ENCODE measurements at places on chromosomes 2 and 18.

GRCh38 chr2:46315103-46315890, 18.1 kb downstream of the EPAS1 start:
- no peak for DNase-seq

DNA sequence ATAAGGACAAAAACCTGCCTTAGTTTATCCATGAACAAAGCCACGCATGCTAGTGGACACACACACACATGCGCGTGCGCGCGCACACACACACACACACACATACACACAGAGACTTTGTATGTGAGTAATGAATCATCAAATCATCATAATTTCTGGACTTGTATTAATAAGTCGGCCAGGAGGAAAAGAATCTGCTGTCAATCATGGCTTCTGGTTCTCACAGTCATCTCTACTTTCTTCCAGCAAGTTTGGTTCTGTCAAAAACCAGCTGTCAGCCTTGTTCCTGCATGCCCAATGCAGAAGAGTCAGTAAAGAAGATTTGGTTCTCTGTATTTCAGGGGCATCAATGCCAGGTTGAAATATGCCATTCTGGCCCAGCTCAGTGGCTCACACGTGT, 1.1 kb upstream of the TTR start:
- DNase-seq: no peak

DNA sequence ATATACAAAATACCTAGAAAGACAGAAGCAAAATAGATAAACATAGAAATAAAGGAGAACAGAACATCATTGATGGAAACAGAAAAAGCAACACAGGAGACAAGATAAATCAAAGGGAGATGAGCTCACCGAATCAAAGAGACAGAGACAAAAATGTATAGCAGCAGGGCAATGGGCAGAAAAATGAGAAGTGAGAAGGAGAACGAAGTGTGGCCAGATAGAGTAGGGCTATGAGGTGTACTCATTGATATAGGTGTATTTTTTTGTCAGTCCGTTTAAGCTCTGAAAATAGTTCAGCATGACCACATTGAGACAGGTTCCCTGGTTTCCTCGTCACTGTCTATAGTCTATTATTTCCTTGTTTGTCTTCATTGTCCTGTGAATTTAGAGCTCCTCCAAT, 55.1 kb downstream of the SP100 start:
- DNase-seq: no peak

GRCh38 chr18:27735117-27735516, 441.8 kb downstream of the CDH2 start:
- DNase-seq: no peak

- no peak for DNase-seq
These were observed 115.1 kb downstream of the ALPK2 start for GRCh38 chr18:58513615-58514335.

DNA sequence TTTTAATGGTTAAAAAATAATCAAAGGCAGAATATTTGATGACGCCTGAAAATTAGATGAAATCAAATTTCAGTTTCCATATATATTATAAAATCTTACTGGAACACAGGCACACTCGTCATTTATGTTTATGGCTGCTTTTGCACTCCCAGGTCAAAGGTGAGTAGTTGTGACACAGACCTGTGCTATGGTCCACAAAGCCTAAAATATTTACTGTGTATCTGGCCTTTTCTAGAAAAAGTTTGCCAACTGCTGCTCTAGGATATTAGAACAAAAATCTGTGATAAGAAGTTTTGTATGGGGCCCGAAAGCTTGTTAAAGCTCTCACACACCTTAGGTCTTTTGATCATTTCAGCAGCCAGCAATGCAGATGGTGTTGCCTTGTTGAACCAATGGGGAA, 104.3 kb downstream of the PKP4 start:
- DNase-seq: no peak

All from C1 segment of cervical spinal cord (tissue), 14 donors.